ENCODE measurements at places on chromosomes 4 and X.

GRCh38 chr4:144223661-144224060 is 83.1 kb upstream of the GYPA start:
- DNase-seq: no peak

GRCh38 chr4:184583738-184584502 is 65.3 kb downstream of the CASP3 start:
- no peak for DNase-seq

- no peak for DNase-seq
Observed at GRCh38 chr4:10461850-10462400, 4.7 kb upstream of the ZNF518B start.

DNA sequence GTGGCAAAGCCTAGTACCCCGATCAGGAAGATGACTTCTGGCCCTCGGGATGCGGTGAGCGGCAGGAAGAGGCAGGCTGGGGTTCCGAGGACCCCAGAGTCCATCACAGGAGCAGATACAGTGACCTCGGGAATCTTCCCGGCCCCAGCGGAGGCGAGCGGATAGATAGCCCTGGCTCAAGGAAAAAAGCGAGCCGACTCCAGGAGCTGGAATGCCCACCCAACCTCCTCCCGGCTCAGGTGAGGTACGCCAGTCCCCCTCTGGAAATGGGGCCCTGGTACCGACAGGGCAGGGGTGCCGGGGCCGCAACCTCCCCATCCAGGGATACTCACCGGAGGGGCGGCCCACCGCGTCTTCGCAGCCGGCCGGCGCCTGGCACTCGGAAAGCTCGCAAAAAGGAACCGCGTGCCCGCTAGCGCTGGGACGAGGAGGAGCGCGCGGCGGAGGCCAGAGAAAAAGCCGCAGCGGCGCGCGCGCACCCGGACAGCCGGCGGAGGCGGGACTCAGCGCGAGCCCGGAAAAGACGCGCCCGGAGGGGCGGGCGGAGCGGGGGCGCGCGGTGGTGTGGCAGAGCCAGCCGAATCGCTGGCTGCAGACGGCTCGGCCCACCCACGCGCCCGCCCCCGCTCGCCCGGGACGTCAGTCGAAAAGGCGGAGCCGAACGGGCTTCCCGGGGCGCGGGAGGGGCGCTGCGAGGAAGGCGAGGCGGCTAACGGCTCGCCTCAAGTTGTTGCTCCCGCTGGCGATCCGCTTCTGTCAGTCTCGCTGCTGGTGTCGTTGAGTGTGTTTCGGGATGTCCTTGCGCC is at the start of gene ACSL4:
Gene ACSL4 (minus strand): TSS at position 451 of the 806 bp plus-strand sequence. CDS start 49,894 bp downstream, outside the sequence.
- peak; percentile 69 for DNase-seq

- DNase-seq: peak; percentile 3
Observed at GRCh38 chrX:141945426-141945825, 41.7 kb downstream of the MAGEC1 start.

- no peak for DNase-seq
Observed at GRCh38 chrX:650324-650723, 19.7 kb downstream of the SHOX start.

GRCh38 chr4:138804711-138805110 is 210.9 kb upstream of the NOCT start:
- no peak for DNase-seq

GRCh38 chr4:43481526-43481925 is 589.0 kb downstream of the GRXCR1 start:
- DNase-seq: no peak

- no peak for DNase-seq
Observed at GRCh38 chr4:70734168-70734954, 12.6 kb downstream of the RUFY3 start.

- DNase-seq: no peak
Observed at GRCh38 chrX:150158554-150159332, 204.4 kb upstream of the MAMLD1 start.
